Activated B cell treated with CpG ODN at 0.5 μM for 24 hours (primary cell): ENCODE measurements at places on chromosomes 2 and 18.

- no peak for DNase-seq
Observed at GRCh38 chr2:218081695-218082094, 12.6 kb downstream of the RUFY4 start.

DNA sequence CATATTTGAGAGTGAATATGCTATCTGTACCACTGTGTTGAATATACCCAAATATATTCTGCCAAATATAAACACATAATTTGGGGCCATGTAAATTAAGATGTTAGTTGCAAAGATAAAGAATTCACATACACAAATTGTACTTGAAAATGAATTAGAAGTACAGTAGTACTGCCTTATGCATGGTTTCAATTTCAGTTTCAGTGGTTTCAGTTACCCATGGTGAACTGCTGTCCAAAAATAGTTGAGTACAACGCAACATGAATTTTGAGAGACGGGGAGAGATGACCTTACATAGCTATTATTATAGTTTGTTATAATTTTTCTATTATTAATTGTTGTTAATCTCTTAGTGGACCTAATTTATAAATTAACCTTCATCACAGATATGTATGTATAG is 1313.0 kb upstream of the FAM98A start:
- DNase-seq, result no peak

- no peak for DNase-seq
Observed at GRCh38 chr2:196482119-196483065, 157.1 kb upstream of the CCDC150 start.

DNA sequence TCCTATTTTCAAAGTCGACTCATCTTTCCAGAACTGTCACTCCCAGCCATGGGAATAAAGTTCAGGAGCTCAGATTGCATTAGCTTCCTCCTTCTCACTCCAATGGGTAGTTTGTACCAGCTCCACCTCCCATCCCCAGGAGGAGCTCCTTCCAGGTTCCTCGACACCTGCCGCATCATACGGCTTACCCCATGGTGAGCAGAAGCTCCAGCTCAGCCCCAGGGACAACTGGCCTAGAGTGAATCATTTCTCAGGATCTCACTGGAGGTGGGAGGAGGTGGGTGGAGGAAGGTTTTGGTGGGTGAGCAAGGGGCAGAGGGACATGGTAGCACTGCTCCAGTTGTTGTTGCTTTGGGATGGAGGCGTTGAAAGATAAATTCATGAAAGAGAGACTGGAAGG is 196.3 kb upstream of the PKDCC start:
- no peak for DNase-seq

- no peak for DNase-seq
Observed at GRCh38 chr2:173821451-173821850, 143.7 kb downstream of the SP3 start.
